CD4-positive, alpha-beta memory T cell (primary cell): ENCODE measurements at places on chromosomes 13 and 19.
A peak's percentile ranks its signal among the peaks of the same experiment; 100 is the strongest.

DNA sequence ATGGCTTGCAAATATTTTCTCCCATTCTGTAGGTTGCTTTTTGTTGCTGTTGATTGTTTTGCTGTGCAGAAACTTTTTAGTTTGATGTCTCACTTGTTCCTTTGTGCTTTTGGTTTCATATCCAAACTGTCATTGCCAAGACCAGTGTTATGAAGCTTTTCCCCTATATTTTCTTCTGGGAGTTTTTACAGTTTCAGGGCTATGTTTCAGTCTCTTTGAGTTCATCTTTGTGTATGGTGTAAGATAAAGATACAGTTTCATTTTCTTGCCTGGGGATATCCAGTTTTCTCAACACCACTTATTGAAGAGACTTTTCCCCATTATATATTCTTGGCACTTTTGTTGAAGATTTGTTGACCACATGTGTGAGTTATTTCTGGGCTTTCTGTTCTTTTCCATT lies 139.9 kb downstream of the MRPL57 start:
- H3K4me3 ChIP-seq = no peak overlapping the region
- H3K27me3 ChIP-seq = no peaks in the 10 kb centered on the region
- no peak overlapping the region for H3K27ac ChIP-seq
- no peaks in the 10 kb centered on the region for H3K36me3 ChIP-seq

GRCh38 chr13:25084096-25084495 lies 11.8 kb upstream of the PABPC3 start:
- no peaks in the 10 kb centered on the region for H3K27me3 ChIP-seq
- no peaks in the 10 kb centered on the region for H3K36me3 ChIP-seq
- no peaks in the 10 kb centered on the region for H3K4me1 ChIP-seq
- H3K4me3 ChIP-seq = no peak overlapping the region
- H3K27ac ChIP-seq = no peak overlapping the region
- DNase-seq = no peak

DNA sequence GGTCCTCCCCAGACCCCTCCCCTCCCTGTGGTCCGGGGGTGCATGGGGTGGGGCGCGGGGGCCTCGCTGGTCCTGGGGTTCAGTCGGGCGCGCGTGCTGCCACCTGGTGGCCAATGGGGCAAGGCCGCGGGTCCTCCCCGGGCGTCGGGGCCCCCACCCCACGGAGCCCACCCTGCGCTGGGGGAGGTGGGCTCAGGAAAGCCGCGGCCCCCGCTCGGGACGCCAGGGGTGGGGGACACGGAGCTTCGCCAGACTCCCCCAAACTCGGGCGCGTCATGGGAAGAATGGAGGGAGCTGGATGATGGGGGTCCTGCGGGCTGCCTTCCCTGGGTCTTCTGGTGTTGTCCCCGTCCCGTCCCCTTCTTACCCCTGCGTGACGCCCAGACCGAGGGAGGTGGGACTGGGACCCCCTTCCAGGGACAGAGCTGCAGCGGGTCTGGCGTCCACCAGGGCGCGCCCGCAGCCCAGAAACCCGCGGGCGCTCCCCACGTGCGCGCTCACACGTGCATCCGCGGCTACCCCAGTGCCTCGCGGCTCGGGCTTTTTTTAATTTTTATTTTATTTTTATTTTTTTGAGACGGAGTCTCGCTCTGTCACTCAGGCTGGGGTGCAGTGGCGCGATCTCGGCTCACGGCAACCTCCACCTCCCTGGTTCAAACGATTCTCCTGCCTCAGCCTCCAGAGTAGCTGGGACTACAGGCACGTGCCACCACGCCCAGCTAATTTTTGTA lies 19.8 kb upstream of the TCF3 start:
- no peak overlapping the region for H3K4me3 ChIP-seq
- peaks cover 14% of the 10 kb centered on the region for H3K4me1 ChIP-seq
- DNase-seq = peak; percentile 57
- no peaks in the 10 kb centered on the region for H3K36me3 ChIP-seq
- H3K27me3 ChIP-seq = peaks cover 15% of the 10 kb centered on the region

- H3K4me1 ChIP-seq = no peaks in the 10 kb centered on the region
- no peaks in the 10 kb centered on the region for H3K27me3 ChIP-seq
- H3K4me3 ChIP-seq = no peak overlapping the region
- H3K27ac ChIP-seq = no peak overlapping the region
These were observed 78.5 kb downstream of the SCGB2B2 start for GRCh38 chr19:34598217-34599155.

- DNase-seq = no peak
- no peaks in the 10 kb centered on the region for H3K36me3 ChIP-seq
- H3K27ac ChIP-seq = no peak overlapping the region
- H3K4me1 ChIP-seq = no peaks in the 10 kb centered on the region
- H3K4me3 ChIP-seq = no peak overlapping the region
- no peaks in the 10 kb centered on the region for H3K27me3 ChIP-seq
These were observed 12.3 kb downstream of the RUBCNL start for GRCh38 chr13:46374710-46375109.
